ENCODE measurements at places on chromosomes 7 and 10.

- no peak for DNase-seq
Measured at GRCh38 chr7:25429731-25430130, 201.4 kb upstream of the NPVF start.

GRCh38 chr10:35554461-35555056 is 50.6 kb upstream of the GJD4 start:
- no peak for DNase-seq

- no peak for DNase-seq
Measured at GRCh38 chr7:100708395-100708794, 2.5 kb downstream of the POP7 start.

DNA sequence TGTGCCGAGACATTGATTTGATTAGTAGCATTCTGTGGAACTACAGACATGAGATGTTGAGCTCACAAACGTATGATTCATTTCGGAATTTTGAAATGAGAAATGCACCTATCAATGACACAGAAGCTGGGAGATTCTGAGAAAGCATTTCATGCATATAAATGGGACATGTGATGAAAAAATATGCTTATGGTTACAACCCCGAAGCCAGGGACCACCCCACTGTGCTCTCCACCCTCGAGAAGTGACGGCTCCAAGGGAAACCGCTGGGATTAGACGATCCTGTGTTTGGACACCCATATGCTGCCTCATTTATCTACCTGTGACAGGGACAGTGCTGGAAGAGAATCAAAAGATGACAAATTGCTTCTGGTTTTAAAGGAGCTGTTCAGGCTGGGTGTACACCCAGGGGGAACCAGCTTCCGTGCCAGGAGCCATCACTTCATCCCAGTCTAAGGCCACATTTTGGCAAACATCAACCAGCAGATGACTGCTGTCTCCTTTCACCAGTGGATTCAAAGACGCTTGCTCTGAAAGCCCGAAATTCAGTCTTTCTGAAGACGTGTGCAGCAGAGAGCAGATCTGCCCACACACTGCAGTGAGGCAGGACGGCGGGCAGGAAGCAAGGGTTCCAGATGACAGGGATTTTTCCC is 109.9 kb downstream of the ATXN7L1 start:
- no peak for DNase-seq

- DNase-seq: no peak
Measured at GRCh38 chr7:132878204-132878919, 203.5 kb downstream of the CHCHD3 start.

DNA sequence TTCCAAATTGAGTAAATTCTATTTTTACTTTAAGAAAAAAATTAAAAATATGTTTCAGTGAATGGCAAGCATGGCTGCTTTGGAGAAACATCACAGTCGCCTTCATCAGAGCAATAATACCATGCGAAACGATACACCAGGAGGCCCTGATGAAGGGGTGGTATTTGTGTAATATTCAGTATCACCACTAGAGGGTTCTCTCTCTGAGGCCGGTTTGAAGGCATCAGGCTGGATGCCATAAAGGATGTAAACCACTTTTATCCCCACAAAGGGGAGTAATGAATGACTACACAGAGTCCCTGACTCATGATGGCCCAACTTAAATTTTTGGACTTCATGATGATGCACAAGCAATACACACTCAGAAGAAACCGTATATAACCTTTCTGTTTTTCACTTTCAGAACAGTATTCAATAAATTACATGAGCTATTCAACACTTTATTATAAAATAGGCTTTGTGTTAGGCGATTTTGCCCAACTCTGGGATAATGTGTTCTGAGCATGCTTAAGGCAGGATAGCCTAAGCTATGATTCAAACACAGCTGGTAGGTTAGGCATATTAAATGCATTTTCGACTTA is 95.5 kb downstream of the PPP1R17 start:
- DNase-seq: no peak

- no peak for DNase-seq
Measured at GRCh38 chr7:154503962-154504550, 451.9 kb downstream of the DPP6 start.

- DNase-seq: no peak
Measured at GRCh38 chr10:420154-421121, 269.0 kb downstream of the DIP2C start.

GRCh38 chr10:21719502-21719901 is 185.5 kb downstream of the MLLT10 start:
- DNase-seq: no peak

DNA sequence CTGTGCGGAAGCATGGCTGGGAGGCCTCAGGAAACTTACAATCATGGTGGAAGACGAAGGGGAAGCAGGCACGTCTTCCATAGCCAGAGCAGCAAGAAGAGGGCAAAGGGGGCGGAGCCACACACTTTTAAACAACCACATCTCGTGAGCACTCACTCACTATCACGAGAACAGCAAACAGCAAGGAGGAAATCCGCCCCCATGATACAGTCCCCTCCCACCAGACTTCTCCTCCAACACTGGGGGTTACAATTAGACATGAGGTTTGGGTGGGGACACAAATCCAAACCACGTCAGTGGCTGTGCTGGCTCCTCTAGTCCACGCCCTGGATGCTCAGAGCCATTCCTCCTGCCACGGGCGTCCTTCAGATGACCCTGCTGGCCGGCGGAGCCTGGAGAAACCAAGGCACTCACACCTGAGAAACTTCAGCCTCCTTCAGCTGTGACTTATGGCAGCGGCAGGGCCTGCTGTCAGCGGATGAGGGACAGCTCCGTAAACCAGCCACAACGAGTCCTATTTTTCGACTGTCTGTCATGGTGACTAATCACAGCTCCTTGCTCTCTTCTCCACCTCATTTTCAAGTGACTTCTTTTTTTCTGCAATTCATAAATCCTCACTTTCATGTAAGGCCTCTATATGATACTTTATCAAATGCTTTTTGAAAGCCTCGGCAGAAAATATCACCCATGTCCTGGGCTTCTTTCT is 167.9 kb upstream of the PFKP start:
- DNase-seq: no peak

- no peak for DNase-seq
Measured at GRCh38 chr7:151312831-151313809, 28.5 kb upstream of the NUB1 start.

DNA sequence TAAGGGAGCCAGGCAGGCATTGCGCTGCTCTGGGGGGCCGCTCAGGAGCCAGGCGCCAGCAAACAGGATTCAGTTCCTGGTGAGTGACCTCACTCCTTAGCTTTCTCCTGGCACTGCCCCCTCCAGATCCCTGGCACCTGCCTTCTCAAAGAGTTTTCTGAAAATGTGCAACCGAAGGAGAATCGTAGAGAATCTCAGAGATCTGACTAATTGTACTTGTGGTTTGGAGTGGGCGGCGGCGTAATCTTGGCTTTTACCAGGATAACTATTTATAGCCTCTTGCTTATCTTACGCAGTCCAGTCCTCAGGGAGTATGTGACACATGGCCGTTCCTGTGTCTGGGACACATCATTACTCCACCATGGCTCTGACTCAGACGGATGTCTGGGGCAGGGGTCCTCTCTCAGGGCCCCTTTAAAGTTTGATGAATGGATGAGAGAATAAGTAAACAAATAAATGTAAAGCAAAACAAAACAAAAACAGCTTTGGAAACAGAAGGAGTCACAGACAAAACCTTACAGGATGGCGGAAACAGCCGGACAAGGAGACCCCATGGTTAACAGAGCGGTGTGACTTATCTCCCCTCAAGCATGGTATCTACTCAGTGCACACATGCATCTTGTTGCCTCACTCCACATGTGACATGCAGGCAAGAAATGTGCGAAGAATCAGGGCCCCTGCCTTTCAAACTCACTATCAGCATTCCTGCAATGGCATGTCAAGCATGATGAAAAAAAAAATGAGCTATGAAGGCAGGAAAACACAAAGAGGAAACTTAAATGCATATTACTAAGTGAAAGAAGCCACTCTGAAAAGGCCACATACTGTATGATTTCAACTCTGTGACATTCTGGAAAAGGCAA is 99.7 kb downstream of the TNS3 start:
- no peak for DNase-seq

DNA sequence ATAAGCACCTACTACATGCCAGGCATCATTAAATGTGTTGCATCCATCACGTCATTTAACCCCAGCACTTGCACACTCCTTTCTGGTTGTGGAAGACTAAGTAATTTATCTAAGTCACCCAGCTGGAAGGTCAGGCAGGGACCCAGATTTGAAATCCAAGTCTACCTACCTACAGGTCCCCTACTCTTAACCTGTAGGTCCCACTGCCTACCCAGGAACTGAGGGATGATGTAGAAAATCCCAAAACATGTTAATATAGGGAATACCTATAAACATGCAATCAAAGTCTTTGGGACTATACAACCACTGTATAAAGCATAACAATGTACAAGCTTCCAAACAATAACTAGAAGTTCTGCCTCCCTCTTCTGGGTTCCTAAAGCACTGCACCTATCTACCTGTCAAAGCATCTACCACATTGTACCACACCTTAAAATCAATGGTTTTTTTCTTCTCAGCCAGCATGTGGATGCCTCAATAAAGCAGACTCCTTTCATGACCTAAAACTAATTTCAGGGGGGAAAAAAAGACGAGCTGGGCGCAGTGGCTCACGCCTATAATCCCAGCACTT is 5.6 kb downstream of the IL6 start:
- no peak for DNase-seq

DNA sequence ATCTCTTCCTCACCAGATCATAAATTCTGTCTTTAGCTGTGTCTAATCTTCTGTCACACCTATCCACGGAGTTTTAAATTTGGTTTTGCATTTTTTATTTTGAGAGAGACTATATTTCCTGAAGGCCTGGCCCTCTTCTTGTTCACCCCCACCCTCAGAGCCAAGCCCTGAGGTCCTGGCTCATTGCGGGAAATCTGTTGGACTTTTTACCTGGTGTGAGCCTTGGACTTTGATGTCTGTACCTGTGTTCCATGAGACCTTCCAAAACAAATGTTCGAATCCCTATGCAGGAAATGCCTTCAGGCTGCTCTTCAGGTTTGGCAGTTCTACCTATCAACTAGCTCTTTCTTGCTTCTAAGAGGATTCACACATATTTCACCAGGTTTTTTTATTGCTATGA is 175.2 kb upstream of the GRB10 start:
- no peak for DNase-seq

GRCh38 chr7:133258174-133258573 is 5.3 kb downstream of the EXOC4 start:
- no peak for DNase-seq

DNA sequence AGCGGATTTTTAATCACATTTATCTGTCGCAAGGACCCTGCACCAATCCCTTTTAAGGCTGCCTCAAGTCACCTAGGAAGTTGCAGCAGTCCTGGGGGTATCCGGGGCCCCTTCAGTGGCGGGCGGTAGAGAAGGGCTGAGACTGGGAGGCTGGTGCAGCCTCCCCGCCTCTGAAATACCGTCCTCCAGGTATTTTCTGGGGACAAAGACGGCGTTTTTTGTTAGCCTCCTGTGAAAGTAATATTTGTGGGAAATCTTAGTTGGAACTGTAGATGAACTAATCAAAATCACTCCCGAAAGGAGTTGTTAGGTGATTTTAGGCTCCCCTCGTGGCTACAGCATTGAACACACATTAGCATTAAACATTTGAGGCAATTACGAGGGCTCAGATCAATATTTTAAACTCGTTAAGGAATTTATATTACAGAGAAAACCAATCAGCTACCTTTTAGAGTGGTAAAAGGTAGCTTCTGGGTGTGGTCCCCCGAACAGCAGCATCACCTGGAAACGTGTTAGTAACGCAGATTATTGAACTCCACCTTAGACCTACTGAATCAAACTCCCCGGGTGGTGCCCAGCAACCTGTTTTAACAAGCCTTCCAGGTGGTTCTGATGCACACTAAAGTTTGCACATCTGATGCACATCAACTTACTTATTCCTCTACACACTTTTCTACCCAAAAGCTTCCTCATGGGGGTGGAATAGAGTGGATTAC is 530 bp upstream of the ANXA7 start:
- DNase-seq: no peak

DNA sequence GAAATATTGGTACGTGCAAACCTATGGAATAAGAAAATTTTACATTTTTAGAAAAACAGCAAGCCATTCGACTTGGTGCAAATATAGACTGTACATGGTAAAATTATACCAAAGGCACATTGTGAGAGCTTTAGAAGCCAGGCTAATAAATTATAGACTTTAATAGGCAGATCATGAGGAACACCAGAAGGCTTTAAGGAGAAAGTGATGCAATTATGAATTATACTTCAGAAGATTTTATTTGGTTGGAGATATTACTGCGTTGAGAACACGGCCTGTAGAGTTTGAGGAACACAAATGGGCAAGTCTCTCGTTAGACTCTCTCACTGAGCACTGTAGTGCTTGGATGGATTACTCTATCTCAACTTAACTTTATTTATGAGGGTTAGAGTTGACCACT is 141.7 kb downstream of the MACC1 start:
- DNase-seq: no peak

DNA sequence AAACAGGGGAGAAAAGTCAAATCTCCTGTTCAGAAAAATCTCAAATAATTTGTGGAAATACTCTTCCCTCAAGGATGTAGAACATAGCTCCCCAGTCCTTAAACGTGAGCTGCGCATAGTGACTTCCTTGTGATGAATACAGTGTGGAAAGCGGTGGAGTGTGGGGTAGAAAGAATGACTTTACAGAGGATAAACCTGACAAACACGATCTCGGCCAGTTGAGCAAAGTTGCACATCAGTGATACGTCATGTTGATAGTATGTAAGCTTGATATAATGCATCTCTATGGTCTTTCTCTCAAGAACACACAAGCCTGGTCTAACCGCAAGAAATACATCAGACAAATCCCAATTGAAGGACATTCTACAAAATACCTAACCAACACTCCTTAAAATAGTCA is 32.0 kb upstream of the ZCCHC24 start:
- DNase-seq: no peak

GRCh38 chr10:51876503-51876902 is 177.1 kb upstream of the CSTF2T start:
- DNase-seq: no peak

- DNase-seq: no peak
Measured at GRCh38 chr7:26180792-26181198, 19.8 kb downstream of the HNRNPA2B1 start.

DNA sequence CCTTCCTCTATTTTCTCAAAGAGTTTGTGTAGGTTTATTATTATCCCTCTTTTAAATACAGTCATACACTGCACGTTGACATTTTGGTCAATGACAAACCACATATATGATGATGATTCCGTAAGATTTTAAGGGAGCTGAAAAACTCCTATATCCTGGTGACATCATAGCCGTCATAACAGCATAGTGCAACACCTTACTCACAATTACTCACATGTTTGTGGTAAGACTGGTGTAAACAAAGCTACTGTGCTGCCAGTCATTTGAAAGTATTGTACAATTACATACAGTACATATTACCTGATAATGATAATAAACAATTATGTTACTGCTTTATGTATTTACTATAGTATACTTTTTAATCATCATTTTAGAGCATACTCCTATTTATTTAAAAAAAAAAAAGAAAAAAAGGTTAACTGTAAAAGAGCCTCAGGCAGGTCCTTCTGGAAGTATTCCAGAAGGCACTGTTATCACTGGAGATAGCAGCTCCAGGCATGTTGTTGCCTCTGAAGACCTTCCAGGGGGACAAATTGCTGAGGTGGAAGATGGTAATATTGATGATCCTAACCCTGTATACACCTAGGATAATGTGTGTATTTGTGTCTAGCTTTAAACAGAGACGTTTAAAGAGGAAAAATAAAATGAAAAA is 123.3 kb upstream of the CDK1 start:
- DNase-seq: no peak
